C1 segment of cervical spinal cord (tissue), 14 donors: ENCODE measurements at places on chromosomes 2 and 18.

DNA sequence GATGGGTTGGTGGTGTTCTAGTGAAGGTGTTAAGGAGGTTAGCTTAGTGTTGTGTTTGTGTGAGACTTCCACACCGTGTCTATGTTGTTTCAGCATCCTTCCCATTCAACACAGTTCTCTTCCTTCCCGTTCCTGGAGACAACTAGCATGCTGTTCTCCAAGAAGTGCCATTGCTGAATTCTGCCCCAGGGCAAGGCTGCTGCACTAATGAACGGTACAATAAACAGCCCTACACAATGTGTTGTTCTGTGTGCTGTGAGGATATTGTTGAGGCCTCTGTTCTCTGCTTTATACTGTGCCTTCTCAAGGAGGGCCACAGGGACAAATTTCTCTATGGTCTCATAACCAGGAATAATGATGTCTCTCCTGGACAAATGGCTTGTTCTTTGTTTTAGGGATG, 39.8 kb upstream of the ZEB2 start:
- no peak for DNase-seq

- no peak for DNase-seq
Measured at GRCh38 chr18:77068321-77069312, 64.0 kb downstream of the MBP start.

DNA sequence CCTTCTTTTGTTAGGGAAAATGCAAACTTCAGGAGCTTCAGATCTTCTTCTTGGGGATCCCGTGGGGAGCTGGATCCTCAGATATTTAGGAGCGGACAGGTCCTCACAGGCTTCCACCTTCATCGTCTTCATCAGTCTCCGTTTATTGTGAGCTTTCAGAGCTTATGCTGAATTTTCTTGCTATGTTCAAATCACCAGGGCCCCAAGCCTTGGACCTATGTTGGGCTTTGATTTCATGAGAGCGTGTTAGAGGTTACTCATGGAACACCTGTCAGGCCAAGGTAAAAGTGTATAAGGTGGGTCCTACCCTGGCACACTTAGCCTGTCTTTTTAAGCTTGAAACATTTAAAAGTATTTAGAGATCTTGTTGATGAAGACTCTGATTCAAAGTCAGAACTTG, 212.9 kb downstream of the FAM210A start:
- no peak for DNase-seq

- DNase-seq = no peak
Measured at GRCh38 chr18:4599312-4599711, 144.2 kb upstream of the DLGAP1 start.

GRCh38 chr2:221501210-221501882, 70.8 kb downstream of the EPHA4 start:
- DNase-seq = no peak

- DNase-seq = no peak
Measured at GRCh38 chr2:105809097-105809473, 64.4 kb downstream of the NCK2 start.
